ENCODE measurements at places on chromosomes 6 and 20. TPM values are rescaled to one million over a fixed set of nuclear protein-coding genes. Genes with fewer than 3 reads are reported as not detected.

The CASP8AP2 gene
- total RNA-seq, result 16.3 TPM

The CALHM6 gene
- 5.7 TPM for total RNA-seq

The CRISP2 gene
- total RNA-seq, result not detected

DNA sequence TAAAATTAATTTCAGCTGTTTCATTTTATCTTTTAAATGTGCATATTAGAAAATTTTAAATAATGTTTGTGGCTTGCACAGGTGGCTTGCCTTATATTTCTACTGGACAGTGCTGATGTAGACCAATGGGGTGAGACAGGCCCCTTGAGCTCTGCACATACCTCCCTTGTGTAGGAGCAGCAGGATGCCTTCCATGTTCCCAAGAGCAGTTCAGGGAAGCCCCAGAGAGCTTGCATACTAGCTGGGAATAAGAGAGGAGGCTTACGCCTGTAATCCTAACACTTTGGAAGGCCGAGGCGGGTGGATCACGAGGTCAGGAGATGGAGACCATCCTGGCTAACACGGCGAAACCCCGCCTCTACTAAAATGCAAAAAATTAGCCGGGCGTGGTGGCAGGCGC is 61.4 kb downstream of the RFPL4B start:
- H3K27ac ChIP-seq, result no peak overlapping the region
- no peaks in the 10 kb centered on the region for H3K36me3 ChIP-seq
- H3K4me3 ChIP-seq, result no peak overlapping the region
- no peaks in the 10 kb centered on the region for H3K27me3 ChIP-seq
- DNase-seq, result no peak

GRCh38 chr6:153210083-153210482 is 79.0 kb upstream of the RGS17 start:
- H3K4me1 ChIP-seq, result no peaks in the 10 kb centered on the region
- no peak for DNase-seq
- H3K27ac ChIP-seq, result no peak overlapping the region
- H3K4me3 ChIP-seq, result no peak overlapping the region
- H3K36me3 ChIP-seq, result no peaks in the 10 kb centered on the region

DNA sequence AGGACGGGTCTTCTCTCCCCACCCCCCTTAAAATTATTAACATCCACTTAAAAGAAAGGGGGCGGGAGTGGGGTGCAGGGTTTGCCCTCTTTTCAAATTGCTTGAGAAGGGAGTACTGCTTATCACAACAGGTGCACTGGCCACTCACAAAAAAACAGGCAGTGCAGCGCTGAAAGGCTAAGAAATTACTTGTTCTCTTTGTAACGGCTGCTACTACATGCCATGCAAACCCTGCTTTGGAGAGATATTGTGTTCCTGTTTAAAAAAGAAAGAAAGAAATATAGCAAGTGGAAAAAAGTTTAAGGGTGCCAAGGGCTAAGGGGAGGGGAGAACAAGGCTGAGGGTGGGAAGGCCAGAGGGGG is 312.7 kb upstream of the JARID2 start:
- no peak for DNase-seq
- no peaks in the 10 kb centered on the region for H3K27me3 ChIP-seq
- H3K4me1 ChIP-seq, result no peaks in the 10 kb centered on the region
- H3K4me3 ChIP-seq, result no peak overlapping the region
- no peaks in the 10 kb centered on the region for H3K36me3 ChIP-seq

- no peaks in the 10 kb centered on the region for H3K27me3 ChIP-seq
- no peak overlapping the region for H3K4me3 ChIP-seq
- H3K27ac ChIP-seq, result no peak overlapping the region
- H3K4me1 ChIP-seq, result no peaks in the 10 kb centered on the region
- no peaks in the 10 kb centered on the region for H3K36me3 ChIP-seq
Measured at GRCh38 chr6:83461438-83461837, 30.6 kb upstream of the ME1 start.

GRCh38 chr6:35178932-35179832 is 34.6 kb upstream of the SCUBE3 start:
- H3K4me3 ChIP-seq, result no peak overlapping the region
- H3K27ac ChIP-seq, result peak overlapping the region; percentile 90
- DNase-seq, result no peak
- H3K36me3 ChIP-seq, result no peaks in the 10 kb centered on the region

- DNase-seq, result no peak
- H3K27me3 ChIP-seq, result no peaks in the 10 kb centered on the region
- no peak overlapping the region for H3K4me3 ChIP-seq
- H3K4me1 ChIP-seq, result no peaks in the 10 kb centered on the region
Measured at GRCh38 chr6:136076496-136076895, 173.6 kb downstream of the MTFR2 start.
